ENCODE measurements at places on chromosomes 4 and X.

DNA sequence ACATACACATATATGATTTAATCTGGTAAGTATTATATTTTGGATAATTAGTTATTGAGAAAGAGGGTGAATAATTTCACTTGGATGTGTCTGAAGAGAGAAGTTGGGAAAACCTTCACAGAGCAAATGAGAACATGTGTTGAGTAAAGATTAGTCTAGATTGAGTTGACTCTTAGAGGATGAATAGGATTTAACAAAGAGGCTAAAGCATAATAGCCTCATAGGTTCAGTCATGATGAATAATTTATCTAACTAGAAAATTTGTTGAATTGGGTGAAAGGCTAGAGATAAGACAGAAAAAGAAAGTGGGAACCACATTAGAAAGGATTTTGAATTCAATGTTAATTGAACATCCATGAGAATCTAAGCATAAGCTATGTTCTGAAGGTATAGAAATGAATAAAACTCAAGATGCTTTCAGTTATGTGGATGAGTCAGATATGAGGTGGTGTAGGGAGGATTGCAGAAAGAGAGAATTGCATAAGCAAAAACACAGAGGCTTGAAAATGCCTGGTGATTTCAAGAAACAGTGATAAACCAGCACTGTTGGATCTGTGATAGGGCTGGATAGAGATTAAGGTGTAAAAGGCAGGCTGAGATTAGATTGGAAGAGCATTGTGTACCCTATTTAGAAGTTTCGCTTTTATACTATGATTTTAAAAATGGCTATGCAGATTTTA lies 207.6 kb upstream of the NR3C2 start:
- DNase-seq: no peak

DNA sequence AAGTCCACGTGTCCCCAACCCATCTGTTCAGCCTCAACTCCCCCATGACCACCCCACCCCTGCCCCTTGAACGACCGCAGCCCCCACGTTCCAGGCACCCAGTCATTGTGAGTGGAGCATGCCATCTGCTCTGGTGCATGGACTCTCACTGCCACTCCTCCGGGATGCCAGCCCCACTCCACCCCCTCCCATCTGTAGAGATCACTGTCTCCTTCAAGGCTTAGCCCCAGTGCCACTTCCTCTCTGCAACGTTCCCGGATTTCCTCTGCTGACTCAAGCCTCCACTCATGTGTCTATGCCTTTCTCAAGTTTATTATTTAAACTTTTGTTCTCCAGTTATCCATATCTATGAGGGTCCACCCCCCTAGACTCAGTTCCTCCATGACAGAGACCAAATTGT lies 54.0 kb downstream of the MAML3 start:
- DNase-seq: no peak

DNA sequence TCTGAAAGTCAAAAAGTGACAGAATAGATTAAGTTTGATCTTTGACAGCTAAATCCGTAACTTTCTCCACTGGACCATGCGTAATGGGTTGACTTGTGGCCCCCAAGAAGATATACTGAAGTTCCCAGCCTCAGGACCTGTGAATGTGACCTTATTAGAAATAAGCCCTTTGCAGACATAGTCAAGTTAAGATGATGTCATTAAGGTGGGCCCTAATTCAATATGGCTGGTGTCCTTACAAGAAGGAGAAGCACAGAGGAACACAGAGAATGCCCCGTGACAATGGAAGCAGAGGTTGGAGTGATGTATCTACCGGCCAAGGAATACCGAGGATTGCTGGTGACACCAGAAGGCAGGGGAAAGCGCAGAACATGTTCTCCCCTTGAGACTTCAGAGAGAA lies 14.4 kb downstream of the ENPP6 start:
- no peak for DNase-seq

GRCh38 chr4:89298788-89299152 lies 8.8 kb downstream of the GPRIN3 start:
- no peak for DNase-seq

DNA sequence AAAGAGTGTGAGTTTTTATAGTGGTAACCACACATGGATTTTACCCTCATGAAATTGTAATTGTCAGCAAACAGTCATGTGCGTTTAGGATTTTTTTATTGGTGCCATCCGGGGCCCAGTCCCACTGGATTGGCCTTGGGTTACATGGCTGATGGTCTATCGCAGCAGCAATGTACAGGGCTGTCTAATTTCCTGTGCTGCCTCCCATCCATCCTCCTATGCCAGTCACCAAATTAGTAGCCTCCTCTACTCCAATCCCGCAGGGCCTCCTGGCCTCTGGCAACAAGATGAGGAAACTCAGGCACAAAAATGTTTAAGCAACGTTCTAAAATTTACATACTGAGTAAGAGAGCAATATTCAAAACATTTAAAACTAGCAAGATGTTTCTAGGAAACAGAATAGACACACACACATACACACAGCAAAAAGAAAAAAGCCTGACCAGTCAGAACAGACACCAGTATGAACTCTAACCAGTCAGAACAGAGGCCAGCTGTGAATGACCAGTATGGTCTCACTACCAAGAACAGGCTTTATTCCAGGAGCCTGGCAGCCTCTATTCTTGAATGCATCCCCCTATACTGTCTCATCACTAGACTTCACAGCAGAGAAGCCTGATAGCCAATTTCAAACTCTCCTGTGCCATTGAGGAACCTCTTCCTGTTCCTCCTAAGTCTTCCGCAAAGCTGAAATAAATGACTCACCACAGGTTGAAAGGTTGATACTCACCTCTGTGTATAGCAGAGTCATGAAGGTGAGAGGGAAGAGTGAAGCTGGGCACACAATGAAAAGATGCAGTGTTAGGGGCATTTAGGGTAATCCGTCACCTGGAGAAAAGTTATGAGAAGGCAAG lies 42.6 kb downstream of the CHRNA9 start:
- no peak for DNase-seq

DNA sequence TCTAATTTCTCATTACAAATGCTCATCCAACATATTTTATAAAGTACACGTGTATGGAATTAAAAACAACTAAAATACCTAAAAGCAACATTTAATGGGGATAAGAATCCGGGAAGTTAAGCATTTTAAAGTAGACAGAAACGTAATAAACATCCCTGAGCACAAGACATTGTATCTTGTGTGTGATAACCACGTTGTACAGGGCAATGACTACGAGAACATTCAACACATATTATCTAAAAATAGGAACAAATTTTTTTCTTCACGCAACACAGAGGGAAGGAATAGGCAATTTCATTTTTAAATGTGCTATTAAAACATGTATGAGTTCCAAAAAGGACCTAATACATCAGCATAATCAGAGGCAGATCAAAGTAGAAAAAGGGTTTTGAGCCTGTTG lies 49.5 kb downstream of the AMMECR1 start:
- DNase-seq: no peak

DNA sequence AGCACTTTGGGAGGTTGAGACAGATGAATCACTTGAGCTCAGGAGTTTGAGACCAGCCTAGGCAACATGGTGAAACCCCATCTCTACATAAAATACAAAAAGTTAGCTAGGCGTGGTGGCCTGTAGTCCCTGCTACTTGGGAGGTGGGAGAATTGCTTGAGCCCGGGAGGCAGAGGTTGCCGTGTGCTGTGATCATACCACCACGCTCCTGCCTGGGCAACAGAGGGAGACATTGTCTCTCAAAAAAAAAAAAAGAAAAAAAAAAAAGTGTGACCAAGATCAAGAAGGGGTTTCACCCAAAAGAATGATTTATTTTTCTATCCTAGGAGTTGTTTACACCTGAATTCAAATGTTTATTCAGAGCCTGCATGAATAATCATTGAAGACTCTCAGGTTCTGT lies 572.4 kb upstream of the GALNT7 start:
- DNase-seq: no peak

DNA sequence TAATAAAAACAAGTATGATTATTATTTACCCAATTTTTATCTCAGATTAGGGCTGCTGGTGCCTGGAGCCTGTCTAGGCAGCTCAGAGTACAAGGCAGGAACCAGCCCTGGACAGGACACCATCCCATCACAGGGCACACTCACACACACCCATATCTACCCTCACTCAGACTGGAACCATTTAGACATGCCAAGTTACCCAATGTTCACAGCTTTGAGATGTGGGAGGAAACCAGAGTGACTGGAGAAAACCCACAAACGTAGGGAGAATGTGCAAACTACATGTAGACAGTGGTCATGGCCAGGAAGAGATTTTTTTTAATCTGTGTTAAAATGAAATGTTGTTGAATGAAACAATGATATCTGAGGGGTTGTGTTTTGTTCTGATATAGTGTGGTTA lies 35.7 kb upstream of the ADGRA3 start:
- DNase-seq: no peak

Data from stimulated activated CD4-positive, alpha-beta T cell treated with anti-CD3 and anti-CD28 coated beads, Interleukin-4, amount 100 ng/mL, for 1 hour (primary cell).